ENCODE measurements at places on chromosomes 16 and 17. TPM values are rescaled to one million over a fixed set of nuclear protein-coding genes. Genes with fewer than 3 reads are reported as not detected.

DNA sequence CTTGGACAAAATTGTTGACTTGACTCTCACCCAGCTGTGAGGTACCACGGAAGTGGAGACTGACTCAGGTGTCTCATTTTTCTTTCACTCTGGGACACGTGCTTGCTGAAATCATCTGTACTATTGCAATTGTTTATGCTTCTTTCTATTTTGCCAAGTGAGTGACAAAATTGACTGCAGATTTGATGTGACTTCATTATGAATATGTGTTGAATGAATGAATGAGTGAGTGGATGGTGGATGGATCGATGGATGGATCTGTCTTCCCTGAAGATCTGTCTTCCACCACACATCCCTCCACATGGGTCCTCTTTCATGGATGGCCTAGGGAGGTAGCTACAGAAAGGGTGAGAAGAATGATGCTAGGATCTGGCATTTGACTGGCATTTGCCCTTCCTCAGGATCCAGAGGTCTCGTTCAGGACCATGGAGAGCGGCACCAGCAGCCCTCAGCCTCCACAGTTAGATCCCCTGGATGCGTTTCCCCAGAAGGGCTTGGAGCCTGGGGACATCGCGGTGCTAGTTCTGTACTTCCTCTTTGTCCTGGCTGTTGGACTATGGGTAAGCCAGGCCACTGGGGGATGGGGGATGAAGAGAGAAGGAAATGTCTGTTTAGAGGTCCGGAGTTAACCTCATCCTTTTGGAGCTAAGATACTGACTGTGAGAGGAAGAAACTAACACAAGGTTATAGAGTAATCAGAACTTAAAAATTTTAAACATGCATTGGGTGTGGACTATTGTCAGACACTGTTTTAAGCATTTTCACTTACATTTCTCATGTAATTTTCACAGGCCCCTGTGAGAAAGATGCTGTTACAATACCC, 12.7 kb downstream of the SLC5A11 start:
- no peak overlapping the region for H3K27ac ChIP-seq
- H3K4me3 ChIP-seq = no peak overlapping the region
- H3K27me3 ChIP-seq = no peaks in the 10 kb centered on the region
- no peaks in the 10 kb centered on the region for H3K36me3 ChIP-seq

SLC13A5 gene
- total RNA-seq = 15.2 TPM

DNA sequence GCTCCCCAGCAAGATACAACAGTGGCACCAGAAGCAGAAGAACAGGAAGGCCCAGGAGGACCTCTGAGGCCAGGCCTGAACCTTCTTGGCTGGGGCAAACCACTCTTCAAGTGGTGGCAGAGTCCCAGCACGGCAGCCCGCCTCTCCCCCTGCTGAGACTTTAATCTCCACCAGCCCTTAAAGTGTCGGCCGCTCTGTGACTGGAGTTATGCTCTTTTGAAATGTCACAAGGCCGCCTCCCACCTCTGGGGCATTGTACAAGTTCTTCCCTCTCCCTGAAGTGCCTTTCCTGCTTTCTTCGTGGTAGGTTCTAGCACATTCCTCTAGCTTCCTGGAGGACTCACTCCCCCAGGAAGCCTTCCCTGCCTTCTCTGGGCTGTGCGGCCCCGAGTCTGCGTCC, 11.9 kb downstream of the CES3 start:
- no peak overlapping the region for H3K4me3 ChIP-seq
- H3K36me3 ChIP-seq = no peaks in the 10 kb centered on the region
- no peaks in the 10 kb centered on the region for H3K27me3 ChIP-seq
- DNase-seq = no peak

DNA sequence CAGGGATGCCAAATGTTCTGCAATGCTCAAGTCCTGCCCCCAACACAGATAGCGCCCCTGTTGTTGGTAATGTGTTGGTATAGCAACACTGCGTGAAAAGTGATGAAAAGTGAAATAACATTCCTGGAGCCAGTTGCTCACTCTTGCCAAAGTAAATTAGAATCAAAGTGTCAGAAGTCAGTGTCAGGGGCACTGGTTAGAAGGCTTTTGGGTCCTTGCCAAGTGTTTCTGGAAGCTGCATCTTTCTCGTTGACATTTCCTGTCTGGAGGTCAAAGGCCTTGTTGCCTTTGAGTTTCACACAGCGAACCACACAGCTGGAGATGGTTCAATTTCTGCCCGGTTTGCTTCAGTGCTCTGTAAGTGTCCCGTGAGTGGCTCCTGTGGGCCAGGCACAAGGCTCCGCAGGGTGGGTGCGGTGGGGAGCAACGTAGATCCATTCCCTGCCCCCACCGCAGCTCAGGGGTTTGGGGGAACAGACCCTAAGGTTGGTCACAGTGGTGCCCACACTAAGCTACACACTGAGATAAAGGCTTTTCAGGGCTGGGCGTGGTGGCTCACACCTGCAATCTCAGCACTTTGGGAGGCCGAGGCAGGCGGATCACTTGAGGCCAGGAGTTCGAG, 3.6 kb upstream of the SLC16A5 start:
- no peaks in the 10 kb centered on the region for H3K36me3 ChIP-seq
- DNase-seq = peak; percentile 67
- H3K27me3 ChIP-seq = no peaks in the 10 kb centered on the region
- H3K27ac ChIP-seq = no peak overlapping the region
- H3K4me3 ChIP-seq = no peak overlapping the region
